T-helper 2 cell treated with Interferon-gamma antibody and Interleukin-4, amounts not matched to agents 100 ng/mL and 5 ng/mL, for 36 hours (primary cell): ENCODE measurements at places on chromosomes 2 and 18. TPM values are rescaled to one million over a fixed set of nuclear protein-coding genes. Genes with fewer than 3 reads are reported as not detected.

The TRABD2A gene
- 64.9 and 67.5 TPM in 2 replicates for total RNA-seq

The RGPD4 gene
- total RNA-seq = not detected in 2 replicates

The TTN gene
- total RNA-seq = 12.4 and 13.9 TPM in 2 replicates

The LAMA1 gene
- total RNA-seq = not detected in 2 replicates

The L3MBTL4 gene
- 0.20 and 0.57 TPM in 2 replicates for total RNA-seq

The IL1F10 gene
- total RNA-seq = not detected in 2 replicates

The MC4R gene
- total RNA-seq = not detected in 2 replicates

The KIAA2012 gene
- total RNA-seq = not detected in 2 replicates

The GCG gene
- total RNA-seq = not detected in 2 replicates

The EFEMP1 gene
- not detected in 2 replicates for total RNA-seq

The NDUFS1 gene
- 64.5 and 68.9 TPM in 2 replicates for total RNA-seq

The GCKR gene
- total RNA-seq = not detected in 2 replicates

The SH3BP4 gene
- not detected in 2 replicates for total RNA-seq

The LRRC30 gene
- total RNA-seq = not detected in 2 replicates

The UGT1A10 gene
- not detected in 2 replicates for total RNA-seq

The TCF4 gene
- total RNA-seq = 2.9 and 4.5 TPM in 2 replicates

The CCT7 gene
- total RNA-seq = 321 and 361 TPM in 2 replicates
